ENCODE measurements at places on chromosomes 3 and 15. TPM values are rescaled to one million over a fixed set of nuclear protein-coding genes. Genes with fewer than 3 reads are reported as not detected.

GRCh38 chr3:181969925-181970324 is 258.2 kb downstream of the SOX2 start:
- DNase-seq = no peak

The CSTA gene
- total RNA-seq = 0.30 TPM

The PAK6 gene
- 13.0 TPM for total RNA-seq

- no peak for DNase-seq
Measured at GRCh38 chr15:50024281-50024680, 94.8 kb downstream of the ATP8B4 start.

DNA sequence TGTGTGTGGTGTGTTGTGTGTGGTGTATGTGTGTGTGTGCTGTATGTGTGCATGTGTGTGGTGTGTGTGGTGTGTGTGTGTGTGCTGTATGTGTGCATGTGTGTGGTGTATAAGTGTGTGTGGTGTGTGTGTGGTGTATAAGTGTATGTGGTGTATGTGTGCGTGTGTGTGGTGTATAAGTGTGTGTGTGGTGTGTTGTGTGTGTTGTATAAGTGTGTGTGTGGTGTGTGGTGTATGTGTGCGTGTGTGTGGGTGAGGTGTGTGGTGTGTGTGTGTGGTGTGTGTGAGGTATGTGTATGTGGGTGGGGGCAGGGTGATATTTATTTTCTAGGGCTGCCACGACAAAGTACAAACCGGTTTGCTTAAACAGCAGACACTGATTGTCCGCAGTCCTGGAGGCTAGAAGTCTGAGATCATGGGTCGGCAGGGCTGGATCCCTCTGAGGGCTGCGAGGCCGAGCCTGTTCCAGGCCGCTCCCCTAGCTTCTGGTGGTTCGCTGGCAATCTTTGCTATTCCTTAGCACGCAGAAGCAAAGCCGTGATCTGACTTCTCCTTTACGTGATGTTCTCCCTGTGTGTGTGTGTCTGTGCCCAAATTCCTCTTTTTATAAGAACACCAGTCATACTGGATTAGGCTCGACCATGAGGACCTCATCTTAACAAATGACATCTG is 160.2 kb downstream of the XXYLT1 start:
- no peak for DNase-seq

DNA sequence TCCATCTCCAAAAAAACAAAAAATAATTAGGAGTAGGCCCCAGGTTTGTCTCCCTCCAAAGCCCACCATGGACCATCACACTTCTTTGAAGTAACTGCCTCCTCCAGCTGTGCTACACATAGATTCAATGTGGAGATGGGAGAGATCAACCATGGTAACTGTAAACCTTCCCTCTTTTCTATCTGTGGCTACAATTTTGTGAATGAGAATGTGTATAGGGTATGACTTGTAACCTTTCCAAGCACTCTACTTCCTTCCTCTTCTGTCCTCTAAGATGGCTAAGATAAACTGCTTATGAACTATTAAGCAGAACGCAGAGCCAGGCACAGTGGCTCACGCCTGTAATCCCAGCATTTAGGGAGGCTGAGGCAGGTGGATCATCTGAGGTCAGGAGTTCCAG is 55.5 kb upstream of the ATP11B start:
- no peak for DNase-seq

- DNase-seq = peak; percentile 61
Measured at GRCh38 chr3:11477407-11477911, 166.3 kb downstream of the VGLL4 start.

- no peak for DNase-seq
Measured at GRCh38 chr3:124648551-124648950, 81.7 kb upstream of the UMPS start.

The FBXO40 gene
- total RNA-seq = not detected

DNA sequence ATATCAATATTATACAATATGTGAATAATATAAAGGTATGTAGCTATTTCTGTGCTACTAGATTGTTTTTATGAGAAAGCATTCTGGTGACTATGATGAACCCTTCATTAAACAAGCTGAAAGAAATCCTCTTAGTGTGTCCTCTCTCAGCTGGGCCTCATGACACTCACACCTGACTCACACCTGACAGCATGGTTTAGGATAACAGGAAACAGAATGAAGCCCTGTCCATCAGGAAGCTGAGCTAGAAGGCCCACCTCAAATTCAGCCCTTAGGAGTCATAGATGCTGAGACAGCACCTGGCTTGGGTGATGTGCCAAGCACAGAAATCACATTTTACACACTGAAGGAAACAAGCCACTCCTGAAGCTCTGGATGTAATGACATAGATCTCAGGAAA is 30.8 kb downstream of the CHCHD4 start:
- DNase-seq = no peak

The GATM gene
- 1.1 TPM for total RNA-seq

The MEIS2 gene
- 32.9 TPM for total RNA-seq

DNA sequence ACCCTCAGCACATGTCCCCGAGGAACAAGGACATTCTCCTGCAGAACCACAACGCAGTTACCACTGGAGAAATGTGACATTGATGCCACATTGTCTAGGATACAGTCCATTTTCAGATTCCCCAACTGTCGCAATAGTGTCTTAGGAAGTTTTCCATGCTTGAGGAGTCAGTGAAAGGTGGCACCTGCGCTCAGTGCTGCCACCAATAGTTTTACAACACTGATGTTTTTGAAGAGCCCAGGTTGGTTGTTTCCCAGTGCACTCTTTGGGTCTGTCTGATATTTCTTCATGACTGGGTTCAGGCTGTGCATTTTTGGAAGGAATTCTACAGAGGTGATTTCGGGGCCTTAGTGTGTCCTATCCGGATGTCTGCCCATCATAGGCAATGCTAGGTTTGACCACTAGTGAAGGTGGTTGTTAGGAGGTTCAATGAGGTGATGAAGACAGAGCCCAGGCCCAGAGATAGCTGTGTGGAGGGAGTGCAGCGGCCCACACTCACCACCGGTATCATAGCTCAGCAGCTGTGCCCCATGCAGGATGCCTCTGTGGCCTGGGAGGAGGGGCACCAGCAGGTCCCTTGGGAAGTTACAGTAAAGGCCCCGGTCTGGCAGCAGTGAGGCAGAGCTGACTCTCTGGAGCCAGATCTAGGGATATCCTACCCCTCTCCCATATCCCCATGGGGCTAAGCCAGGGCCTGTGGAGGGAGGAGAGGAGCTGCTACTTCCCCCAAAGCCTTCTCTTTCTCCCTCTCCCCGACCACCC is 96.6 kb downstream of the DNAJB8 start:
- DNase-seq = no peak

- DNase-seq = peak; percentile 11
Measured at GRCh38 chr15:68783226-68784058, 37.3 kb downstream of the ANP32A start.

GRCh38 chr15:60669351-60669750 is 190.4 kb upstream of the ICE2 start:
- no peak for DNase-seq

- peak; percentile 91 for DNase-seq
Measured at GRCh38 chr15:32682569-32682968, 35.2 kb upstream of the GREM1 start.

Measured in M059J (cell line).